ENCODE measurements at places on chromosomes 7 and 10.

DNA sequence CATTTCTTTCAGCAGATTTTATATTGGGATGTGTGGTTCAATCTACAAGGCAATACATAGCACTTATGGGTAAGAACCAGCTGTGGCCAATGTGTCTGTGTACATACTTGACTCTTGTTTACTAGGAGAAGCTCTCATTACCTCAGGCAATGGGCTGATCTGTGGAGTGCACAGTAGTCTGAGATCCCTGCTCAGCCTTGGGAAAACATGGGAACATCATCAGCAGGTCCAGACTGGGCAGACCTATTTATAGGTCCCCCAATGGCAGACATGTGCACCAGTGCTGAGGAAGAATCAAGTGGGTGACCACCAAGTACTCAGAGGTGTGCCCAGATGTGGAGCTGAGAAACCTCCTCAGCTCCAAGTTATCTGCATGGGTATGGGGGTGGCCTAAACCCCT, 349.7 kb downstream of the KIF20B start:
- no peak for DNase-seq

DNA sequence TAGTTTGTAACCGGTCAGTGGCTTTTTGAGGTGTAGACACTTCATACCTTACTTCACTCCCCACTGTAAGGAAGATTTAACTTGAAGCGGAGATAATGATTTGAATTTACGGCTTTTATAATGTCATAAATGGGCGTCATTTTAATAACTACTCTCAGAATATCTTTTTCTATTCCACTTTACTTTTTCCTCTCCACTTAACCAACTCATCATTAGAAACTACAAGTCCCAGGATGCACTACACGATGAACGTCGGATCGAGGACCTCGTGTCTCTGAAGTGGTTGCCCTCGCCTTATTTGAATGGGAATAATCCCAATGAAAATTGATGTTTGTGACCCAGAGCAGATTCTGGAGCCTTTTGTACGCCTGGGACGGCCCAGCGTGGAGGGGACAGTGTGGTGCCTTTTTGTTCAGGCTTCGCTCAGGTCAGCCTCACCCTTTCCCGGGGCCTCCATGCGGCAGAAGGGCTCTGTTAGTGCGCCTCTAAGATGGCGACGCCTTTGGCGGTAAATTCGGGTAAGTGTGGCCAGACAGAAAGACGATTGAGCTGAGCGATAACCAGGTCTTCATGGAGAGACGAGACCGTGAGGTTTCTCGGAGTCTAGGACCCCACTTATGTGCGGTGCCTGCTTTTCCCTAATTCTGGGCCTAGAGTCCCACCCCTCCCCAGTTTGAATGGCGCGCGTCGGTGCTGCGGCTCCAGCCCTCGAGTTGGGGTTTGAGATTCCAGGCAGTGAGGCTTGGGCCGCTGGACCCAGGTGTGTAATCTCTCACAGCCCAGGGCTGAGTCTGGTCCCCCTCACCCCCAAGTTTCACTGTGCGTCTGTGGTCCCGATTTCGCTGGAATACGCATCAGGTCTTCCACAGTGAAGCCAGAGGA, at the start of gene NUP205:
TSS of gene NUP205 (plus strand) at position 463 of the 882 bp plus-strand sequence. CDS start at position 491, 28 bp downstream.
- DNase-seq: peak; percentile 41

GRCh38 chr7:21261627-21262594, 166.0 kb upstream of the SP4 start:
- no peak for DNase-seq

DNA sequence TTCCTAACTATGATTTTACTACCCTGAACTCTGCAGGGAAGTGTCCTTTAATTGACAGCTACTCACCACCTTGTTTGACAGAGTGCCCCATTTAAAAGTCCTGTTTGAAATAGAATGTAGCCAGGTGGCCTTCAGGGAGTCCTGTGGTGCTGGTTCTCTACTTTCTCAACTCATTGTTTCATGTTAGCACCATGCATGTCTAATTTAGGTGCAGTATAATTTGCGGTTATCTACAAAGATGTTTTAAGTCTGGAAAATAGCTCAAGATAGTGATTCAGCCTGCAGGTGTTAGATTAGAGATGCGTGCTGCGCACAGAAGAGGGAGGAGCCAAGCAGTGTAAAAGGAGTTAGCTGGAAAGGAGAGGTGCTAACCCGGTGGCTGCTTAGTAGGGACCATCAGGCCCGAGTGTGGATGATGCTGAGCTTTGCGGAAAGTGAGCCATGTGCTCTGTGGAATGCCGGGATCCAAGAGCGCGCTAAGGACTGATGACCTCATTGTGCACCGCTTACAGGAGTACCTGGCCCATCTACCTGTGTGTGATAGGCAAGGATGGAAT, 1.2 kb downstream of the CCM2 start:
- peak; percentile 65 for DNase-seq

DNA sequence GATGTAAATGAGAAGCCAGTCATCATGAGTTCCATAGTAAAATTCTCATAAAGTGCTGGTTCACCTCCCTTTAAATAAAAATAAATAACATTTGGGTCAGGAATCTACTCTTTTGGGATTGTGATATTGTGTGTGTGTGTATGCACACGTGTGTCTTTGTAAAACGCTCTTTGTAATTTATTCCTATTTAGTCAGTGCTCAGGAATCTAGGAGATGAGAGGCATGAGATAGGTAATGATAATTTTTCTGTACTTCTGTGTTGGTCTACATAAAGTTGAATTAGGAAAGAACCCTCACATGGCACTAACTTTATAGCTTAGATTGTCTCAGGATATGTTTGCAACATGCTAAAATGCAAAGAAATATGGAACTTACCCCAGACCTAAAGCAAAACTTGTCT, 4.9 kb upstream of the CALCR start:
- no peak for DNase-seq
